GM19239 (cell line): ENCODE measurements at places on chromosomes 16 and 17.

DNA sequence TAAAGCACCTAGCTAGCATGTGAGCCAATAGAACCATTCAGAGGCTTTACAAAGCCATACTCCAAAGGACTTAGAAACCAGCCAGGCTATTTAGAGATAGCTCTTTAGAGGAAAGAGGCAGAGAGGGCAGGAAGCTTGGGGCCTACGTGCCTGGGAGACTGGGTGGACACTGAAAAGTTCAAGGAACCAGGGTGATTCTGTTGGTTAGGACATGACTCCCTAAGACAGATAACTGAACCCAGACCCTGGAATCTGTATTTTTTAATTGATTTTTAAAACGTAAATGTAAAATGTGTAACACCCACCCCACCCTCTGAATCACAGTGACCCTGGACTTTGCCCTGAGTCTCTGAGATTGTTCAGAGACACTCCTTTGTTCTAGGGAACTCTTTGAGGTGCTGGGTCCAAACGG is 16.1 kb upstream of the GNA13 start:
- DNase-seq: no peak

GRCh38 chr17:78488867-78489634 is 88.1 kb downstream of the DNAH17 start:
- DNase-seq: no peak

GRCh38 chr17:45320931-45321461 is 4.2 kb upstream of the MAP3K14 start:
- DNase-seq: no peak

- DNase-seq: no peak
These were observed 87.3 kb downstream of the CRISPLD2 start for GRCh38 chr16:84907051-84907450.

GRCh38 chr17:62727916-62728672 is 80.0 kb downstream of the MARCHF10 start:
- DNase-seq: no peak

DNA sequence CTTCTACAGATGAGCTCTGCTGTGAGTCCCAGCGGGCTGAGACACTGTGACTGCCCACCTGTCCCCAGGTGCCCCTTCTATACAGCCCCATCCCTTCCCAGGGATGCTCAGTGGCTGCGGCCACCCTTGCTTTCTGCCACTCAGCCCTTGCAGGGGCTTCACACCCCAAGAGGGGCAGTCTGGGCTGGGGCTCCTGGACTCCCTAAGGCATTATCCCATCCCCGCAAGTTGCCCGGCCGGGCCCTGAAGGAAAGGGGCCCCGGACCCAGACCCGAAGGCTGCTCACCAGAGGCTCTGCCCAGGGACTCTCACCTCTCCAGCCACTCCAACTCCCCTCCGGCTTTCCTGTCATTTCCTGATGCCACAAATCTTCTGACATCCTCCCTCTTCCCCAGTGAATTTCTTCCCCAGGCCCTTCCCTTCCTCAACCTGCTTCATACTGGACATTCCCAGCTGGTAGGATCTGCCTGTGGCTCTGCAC is 88.5 kb upstream of the TOB1 start:
- no peak for DNase-seq

GRCh38 chr17:29586676-29587469 is 2.6 kb downstream of the GIT1 start:
- no peak for DNase-seq

DNA sequence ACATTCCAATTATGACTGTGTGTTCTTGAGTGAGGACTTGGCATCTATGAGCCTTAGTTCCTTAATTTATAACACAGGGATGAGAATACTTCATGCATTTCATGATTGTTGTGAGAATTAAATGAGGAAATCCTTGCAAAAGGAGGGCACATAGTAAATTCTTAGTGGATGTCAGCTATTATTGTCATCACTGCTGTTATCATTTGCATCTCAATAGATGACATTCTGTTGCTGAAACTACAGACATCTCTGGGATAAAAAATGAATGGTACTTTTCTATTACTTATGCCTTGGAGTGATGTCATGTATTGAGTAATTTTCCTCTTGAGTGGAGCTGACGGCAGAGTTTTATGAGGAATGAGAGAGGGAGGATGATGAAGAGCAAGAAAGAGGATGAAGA is 184.4 kb upstream of the CDH11 start:
- no peak for DNase-seq

- no peak for DNase-seq
These were observed 8.2 kb upstream of the MPP2 start for GRCh38 chr17:43915559-43915958.

GRCh38 chr17:27315322-27315721 is 21.4 kb downstream of the WSB1 start:
- no peak for DNase-seq

DNA sequence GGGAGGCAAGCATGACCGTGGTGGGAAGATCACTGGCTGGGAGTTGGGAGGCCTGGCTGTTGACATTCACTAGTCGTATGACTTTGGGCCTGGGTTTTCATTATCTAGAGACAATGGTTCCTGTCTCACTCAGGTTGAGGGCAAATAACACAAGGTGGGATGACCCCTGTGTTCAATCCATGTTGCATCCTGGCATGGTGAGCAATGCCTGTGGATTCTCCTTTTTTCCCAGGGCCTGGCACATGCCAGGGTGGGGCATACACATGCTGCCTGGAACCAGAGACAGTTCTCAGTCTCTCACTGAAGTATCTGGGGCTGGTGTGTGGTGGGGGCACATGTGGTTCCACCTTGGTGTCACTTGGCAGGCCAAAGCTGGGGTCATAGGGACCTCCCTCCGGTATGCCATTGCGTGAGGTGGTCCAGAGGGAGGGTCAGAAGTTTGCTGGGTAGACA is 5.4 kb downstream of the THRA start:
- DNase-seq: no peak

GRCh38 chr17:33732116-33732515 is 439.0 kb upstream of the ASIC2 start:
- DNase-seq: no peak

DNA sequence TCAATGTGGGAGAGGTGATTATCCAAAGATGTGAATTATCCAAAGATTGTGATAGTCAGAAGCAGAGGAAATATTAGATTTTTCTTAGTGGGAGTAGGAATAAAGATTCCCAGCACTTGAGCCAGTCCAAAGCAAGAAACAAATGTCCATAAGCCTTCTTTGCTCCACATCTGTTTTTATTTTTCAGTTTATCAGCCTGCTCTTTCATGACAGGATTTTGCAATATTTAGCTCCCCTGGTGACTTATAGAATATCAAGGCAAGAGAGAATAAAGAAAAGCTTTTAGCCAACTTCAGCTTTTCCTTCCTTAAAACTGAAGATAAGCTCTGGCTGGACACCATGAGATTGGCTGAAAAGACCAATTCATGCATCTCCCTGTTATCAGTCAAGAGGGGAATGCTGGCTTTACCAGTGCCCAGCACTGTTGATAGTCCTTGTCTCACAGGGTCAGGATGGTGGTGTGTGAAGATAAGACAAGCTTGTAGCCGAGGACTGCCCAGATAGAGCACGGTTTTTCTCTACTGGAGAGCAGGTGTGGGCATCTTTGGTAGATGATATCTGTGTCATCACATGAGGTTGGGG is 706.5 kb downstream of the KCNJ2 start:
- DNase-seq: no peak

DNA sequence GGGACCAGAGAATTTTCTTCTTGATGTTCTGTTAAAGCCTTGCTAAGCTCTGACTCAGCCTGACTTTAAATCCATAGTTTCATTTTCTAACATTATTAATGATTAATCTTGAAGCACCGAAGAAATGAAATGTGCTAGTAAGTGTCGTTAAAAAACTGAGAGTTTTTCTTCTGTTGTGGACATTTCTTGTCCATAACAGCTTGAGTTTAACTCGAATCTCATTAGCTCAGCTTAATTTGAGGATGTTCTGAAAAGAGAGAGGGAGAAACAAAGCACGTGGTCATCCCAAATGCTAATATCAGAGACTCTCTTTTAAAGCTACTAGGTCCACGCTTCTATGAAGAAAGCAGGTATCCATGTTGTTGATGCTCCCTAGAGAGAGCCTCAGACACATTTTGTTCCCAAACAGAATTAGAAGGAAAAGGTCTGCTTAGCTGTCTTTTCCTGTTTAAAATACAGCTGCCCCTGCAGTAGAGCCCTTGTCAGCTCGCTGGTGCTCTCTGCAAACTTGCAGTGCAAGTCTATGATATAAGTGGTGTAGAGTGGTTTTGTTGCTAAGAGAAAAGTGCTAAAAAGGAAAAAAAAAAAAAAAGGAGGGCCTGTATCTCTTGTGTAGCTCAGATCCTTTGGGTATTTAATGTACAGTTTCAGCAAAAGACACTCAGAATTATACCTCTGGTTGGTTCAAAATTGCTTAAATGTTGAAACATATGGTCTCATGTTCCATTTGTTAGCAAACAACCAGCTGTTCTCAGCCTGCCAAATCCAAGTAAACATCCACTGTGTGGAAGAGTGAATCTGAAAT is 191.1 kb upstream of the TBX2 start:
- DNase-seq: no peak

DNA sequence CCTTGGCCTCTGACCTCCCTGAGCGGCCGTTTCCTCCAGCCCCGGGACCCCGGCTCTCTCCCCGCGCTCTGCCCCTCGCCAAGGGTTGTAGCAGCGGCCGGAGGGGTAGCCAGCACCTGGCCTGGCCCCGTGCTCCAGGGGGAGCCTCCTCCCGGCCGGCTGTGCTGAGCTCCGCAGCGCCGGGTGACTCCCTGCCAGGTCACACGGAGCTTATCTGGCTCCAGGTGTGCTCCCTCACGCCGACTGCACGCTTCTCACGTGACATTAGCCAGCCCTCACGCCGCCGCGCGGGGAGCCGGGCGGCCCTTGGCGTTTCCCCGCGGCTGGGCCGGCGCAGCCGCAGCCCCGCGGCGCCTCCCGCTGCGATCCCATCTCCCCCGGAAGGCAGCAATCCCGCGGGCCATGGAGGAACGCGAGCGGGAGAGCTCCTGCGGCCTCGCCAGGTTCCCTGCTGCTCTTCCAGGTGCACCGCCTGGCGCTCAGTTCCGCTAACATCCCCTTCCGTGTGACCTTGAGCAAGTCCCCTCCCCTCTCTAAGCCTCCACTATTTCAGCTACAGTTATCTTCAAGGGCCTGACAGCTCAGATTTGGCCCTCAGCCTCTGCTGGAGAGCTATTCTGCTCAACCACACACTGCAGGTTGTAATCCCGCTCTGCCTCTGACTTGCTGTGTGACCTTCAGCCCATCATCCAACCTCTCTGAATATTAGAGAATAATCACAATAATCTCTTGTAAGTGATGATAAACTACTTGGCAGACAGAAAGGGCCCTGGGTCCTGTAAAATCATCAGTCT is 3.4 kb downstream of the MYO18A start:
- peak; percentile 80 for DNase-seq

GRCh38 chr16:56833243-56833970 is 31.6 kb upstream of the SLC12A3 start:
- no peak for DNase-seq

- no peak for DNase-seq
These were observed 9.1 kb downstream of the DEXI start for GRCh38 chr16:10932959-10933710.

DNA sequence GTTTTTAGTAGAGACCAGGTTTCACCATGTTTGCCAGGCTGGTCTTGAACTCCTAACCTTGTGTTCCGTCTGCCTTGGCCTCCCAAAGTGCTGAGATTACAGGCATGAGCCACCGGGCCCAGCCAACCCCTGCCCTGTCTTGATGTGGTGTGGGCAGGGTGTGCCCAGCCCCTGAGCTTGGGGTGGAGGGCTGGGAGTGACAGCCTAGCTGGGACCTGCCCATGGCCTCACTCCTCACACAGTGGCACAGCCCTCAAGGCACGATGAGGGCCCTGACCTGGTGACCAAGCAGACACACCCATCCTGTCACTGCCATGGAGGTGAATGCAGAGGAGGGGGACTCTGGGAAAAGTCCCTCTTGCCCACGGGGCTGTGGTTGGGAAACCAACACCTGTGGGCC is 3.0 kb downstream of the IL32 start:
- no peak for DNase-seq

- peak; percentile 15 for DNase-seq
These were observed at the start of gene ACSM5 for GRCh38 chr16:20409398-20410120. Gene ACSM5 (plus strand): TSS chr16:20409534. CDS start chr16:20411485, 1,951 bp downstream.

GRCh38 chr17:45129940-45130680 is 2.2 kb downstream of the PLCD3 start:
- DNase-seq: no peak

DNA sequence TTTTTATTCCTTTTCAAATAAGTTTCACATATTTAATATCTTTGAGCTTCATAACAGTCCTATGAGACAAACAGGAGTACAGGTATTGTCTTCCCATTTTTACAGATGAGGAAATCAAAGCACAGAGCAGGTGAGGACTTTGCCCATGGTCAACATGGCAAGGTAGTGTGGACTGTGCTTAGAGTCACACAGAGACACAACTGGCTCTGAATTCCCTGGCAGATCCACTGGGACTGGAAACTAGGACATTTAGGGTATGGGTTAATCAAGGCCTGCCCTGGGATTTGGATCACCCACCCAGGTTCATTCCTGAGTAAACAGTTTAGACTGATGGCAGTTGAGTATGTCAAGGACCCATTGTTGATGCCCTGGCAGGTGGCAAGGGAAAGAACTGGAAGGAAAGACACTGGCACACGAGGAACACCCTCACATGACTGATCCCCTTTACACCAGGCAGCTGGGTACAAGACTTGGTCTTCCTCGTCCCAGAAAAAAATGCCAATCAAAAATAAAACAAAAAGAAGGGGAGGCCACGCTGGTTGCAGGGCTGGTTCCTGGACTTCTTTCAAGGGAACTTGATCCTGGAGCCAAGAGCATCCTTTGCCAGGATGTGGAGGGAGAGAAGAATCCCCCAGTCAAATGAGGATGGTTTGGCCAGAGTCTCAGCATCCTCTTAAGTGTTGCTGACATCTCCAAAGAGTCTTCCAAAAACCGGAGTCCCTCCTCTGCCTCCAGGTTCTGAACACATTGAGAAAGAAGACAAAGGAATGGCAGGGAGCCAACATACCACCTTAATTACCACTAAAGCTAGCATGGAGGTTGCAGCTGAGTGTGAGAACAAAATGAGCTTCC is 34.9 kb downstream of the CHD9 start:
- no peak for DNase-seq

GRCh38 chr16:88705801-88706228 is 393 bp downstream of the RNF166 start:
- no peak for DNase-seq

DNA sequence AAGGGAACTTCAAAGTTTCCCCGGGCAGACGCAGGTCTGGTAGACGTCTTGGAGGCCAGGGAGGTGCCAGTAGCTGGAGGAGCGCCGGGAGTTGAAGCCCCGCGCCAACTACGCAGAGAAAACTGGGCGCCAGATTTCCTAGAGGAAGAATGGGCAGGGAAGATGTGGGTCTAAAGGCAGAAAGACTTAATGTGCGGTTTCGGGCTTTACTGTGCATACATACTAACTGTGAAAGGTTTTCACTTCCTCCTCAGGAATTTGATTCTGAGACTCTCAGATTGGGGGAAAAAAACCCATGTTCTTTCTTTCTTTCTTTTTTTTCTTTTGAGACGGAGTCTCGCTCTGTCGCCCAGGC is 331 bp upstream of the ZNF287 start:
- no peak for DNase-seq

DNA sequence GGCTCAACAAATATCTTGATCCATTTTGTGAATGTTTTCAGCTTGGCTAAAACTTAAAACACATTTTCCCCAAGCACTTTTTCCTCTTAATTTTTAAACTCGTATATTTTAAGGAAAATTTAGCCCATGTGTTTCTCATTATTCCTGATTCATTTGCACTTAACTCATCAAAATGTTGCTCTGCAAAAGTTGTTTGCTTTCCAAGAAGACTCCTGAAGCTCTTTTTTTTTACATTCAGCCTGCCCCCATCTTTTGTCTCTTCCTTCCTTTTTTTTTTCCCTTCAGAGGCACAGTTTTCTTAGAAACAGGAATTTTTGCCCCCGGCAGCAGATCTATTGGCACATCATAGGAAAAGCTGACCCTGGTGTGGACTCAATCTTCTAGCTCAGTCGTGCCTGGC is 155.0 kb upstream of the SALL1 start:
- no peak for DNase-seq
